ENCODE measurements at places on chromosomes 12 and 14. TPM values are rescaled to one million over a fixed set of nuclear protein-coding genes. Genes with fewer than 3 reads are reported as not detected.

The LMO3 gene
- total RNA-seq: 16.4 TPM

The TAS2R20 gene
- total RNA-seq: 5.8 TPM

The OR6C2 gene
- total RNA-seq: not detected

The TOMM20L gene
- total RNA-seq: not detected

The CCT2 gene
- 229 TPM for total RNA-seq

The TSPAN11 gene
- under 0.01 TPM for total RNA-seq

The ARHGEF25 gene
- total RNA-seq: 27.1 TPM

The SUDS3 gene
- total RNA-seq: 38.6 TPM

The SIX4 gene
- total RNA-seq: 17.4 TPM

The HELB gene
- 4.6 TPM for total RNA-seq

The BIN2 gene
- total RNA-seq: not detected

The SIX1 gene
- total RNA-seq: 0.12 TPM

The TBC1D30 gene
- total RNA-seq: 0.87 TPM

The OSGEP gene
- total RNA-seq: 51.5 TPM

The CLEC4A gene
- total RNA-seq: 0.33 TPM

The FOXN4 gene
- total RNA-seq: not detected

The CD27 gene
- total RNA-seq: not detected

The PLEK2 gene
- 8.7 TPM for total RNA-seq

Data from uterine smooth muscle cell (primary cell).